ENCODE measurements at places on chromosomes 5 and 9. TPM values are rescaled to one million over a fixed set of nuclear protein-coding genes. Genes with fewer than 3 reads are reported as not detected.

The RPP25L gene
- 16.9 TPM for total RNA-seq

DNA sequence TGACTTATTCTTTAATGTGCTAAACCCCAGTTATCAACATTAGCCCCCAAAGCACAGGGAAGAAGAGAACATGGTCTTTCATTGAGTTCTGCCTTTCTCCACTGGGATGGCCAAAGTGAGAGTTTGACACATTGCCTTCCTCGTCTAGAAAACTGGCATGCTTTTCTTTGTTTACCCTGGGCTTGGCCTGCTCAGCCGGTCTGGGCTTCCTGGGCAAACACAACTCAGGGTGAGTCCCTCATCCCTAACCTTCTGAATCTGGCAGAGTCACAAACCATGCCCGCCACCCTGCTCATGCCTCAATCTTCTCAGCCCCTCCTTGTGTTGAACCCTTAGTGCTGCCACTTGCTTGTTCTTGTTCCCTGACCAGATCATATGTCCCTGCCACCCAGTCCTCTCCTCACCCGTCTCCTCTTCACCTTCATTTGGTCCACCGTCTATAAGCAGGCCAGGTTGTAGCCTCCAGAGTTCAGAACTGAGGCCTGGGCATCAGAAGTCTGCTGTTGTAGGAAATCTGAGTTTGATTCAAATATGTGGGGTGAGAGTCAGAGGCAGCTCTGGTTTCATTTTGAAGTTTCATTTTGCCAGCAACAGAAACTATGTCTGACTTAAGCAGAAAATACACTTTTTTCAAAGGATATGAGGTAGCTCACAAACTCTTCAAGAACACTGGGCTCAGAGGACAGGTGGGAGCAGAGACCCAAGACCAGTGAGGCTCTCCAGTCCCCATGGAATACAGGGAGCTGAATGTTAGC lies 217.6 kb downstream of the NDUFS4 start:
- no peaks in the 10 kb centered on the region for H3K36me3 ChIP-seq
- DNase-seq: no peak
- no peak overlapping the region for H3K4me3 ChIP-seq
- H3K4me1 ChIP-seq: no peaks in the 10 kb centered on the region
- no peaks in the 10 kb centered on the region for H3K27me3 ChIP-seq

DNA sequence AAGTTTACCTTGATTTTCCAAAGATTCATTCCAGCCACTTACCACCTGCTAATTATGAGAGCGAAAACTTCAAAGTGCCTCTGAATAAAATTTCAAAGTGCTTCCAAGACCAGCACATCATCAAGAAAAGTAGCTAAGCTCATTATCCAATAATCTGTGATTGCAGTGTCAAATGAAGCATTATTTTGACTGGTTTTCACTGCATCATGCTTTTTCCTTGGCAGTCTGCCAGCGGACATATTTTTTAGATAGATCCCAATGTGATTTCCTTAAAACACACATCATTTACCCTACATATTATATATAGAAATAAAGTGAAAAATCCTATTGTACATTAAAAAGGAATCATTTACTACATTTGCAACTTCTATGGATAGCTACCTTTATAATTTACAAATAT lies 508.6 kb upstream of the FAM174A start:
- H3K4me1 ChIP-seq: no peaks in the 10 kb centered on the region
- H3K36me3 ChIP-seq: no peaks in the 10 kb centered on the region
- H3K27me3 ChIP-seq: no peaks in the 10 kb centered on the region
- no peak overlapping the region for H3K27ac ChIP-seq
- H3K4me3 ChIP-seq: no peak overlapping the region
- no peak for DNase-seq

GRCh38 chr9:35842795-35843194 lies 13.8 kb downstream of the TMEM8B start:
- H3K4me1 ChIP-seq: peaks cover 13% of the 10 kb centered on the region
- no peak for DNase-seq
- H3K27ac ChIP-seq: no peak overlapping the region
- no peaks in the 10 kb centered on the region for H3K36me3 ChIP-seq
- H3K4me3 ChIP-seq: no peak overlapping the region

- DNase-seq: no peak
- no peaks in the 10 kb centered on the region for H3K27me3 ChIP-seq
- no peaks in the 10 kb centered on the region for H3K36me3 ChIP-seq
- no peaks in the 10 kb centered on the region for H3K4me1 ChIP-seq
These were observed 154.7 kb upstream of the RUSC2 start for GRCh38 chr9:35335164-35335563.

DNA sequence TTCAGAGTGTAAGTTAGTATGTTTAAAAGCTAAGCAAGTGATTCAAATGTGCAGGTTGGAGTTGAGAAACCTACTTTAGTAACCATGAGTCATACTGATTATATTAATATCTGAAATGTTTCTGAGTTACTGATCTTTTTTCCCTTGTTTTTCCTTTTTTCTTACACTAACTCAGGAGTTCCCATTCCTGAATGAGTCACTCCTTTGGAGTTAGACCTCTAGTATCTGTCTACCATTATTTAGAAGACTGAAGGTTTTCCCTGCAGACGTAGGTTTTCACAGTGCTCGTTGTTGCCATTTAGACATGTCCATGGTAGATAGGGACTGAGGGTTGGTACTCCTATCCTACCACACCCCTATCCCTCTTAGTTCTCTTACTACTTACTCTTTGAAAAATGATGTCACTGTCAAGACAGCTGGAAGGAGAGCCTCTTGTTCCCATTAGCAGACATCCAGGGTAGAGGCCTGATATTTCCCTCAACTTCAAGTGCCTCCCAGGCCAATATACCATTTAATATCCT lies 20.2 kb downstream of the OCLN start:
- H3K27me3 ChIP-seq: no peaks in the 10 kb centered on the region
- H3K36me3 ChIP-seq: peaks cover 8% of the 10 kb centered on the region
- no peak overlapping the region for H3K4me3 ChIP-seq
- no peak for DNase-seq

GRCh38 chr5:117759849-117760499 lies 1185.4 kb upstream of the SEMA6A start:
- no peak overlapping the region for H3K4me3 ChIP-seq
- no peaks in the 10 kb centered on the region for H3K27me3 ChIP-seq
- H3K36me3 ChIP-seq: no peaks in the 10 kb centered on the region
- no peak for DNase-seq

GRCh38 chr9:134670042-134670525 lies 28.5 kb downstream of the COL5A1 start:
- H3K4me3 ChIP-seq: no peak overlapping the region
- no peak for DNase-seq
- no peaks in the 10 kb centered on the region for H3K27me3 ChIP-seq
- H3K36me3 ChIP-seq: no peaks in the 10 kb centered on the region
- no peak overlapping the region for H3K27ac ChIP-seq

The WDR38 gene
- total RNA-seq: 0.78 TPM

- H3K27me3 ChIP-seq: no peaks in the 10 kb centered on the region
- H3K4me3 ChIP-seq: no peak overlapping the region
- peaks cover 50% of the 10 kb centered on the region for H3K4me1 ChIP-seq
- no peak overlapping the region for H3K27ac ChIP-seq
- H3K36me3 ChIP-seq: peaks cover 13% of the 10 kb centered on the region
- DNase-seq: peak; percentile 20
These were observed 7.1 kb downstream of the NFX1 start for GRCh38 chr9:33297432-33297831.

The SPRY4 gene
- 6.7 TPM for total RNA-seq

DNA sequence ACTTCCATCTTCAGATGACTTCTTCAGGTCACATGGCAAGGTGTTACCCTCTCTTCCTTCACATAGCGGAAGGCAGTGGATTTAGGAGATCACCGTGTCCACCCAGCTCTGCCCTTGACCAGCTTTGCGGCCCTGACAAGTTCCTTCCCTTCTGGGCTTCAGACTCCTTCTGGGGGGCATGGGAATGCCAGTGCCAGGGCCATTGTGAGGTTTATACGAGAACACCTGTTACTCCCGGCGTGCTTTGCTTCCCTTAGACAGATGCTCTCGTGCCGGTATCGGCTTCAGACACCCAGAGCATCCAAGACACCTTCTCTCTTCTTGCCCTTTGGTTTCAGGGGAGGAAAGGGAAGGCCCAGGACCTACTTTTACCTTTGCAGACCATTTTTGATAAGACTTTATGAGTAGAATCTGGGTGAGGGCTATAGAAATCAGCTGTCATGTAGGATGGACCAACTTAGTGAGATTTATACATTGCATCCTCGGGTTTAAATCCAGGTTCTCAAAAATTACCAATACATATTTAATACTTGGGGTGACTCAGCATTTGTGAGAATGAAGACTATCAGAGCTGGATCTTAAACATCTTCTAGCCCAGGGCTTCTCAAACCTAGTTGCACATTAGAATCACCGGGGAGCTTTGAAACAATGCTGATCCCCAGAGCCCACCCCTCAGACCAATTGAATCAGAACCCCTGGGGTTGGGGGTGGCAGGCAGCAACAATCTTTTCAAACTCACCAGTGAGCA lies 138.2 kb downstream of the MVB12B start:
- H3K27me3 ChIP-seq: no peaks in the 10 kb centered on the region
- no peak overlapping the region for H3K27ac ChIP-seq
- DNase-seq: no peak
- H3K36me3 ChIP-seq: no peaks in the 10 kb centered on the region
- no peak overlapping the region for H3K4me3 ChIP-seq

The LCN6 gene
- not detected for total RNA-seq

DNA sequence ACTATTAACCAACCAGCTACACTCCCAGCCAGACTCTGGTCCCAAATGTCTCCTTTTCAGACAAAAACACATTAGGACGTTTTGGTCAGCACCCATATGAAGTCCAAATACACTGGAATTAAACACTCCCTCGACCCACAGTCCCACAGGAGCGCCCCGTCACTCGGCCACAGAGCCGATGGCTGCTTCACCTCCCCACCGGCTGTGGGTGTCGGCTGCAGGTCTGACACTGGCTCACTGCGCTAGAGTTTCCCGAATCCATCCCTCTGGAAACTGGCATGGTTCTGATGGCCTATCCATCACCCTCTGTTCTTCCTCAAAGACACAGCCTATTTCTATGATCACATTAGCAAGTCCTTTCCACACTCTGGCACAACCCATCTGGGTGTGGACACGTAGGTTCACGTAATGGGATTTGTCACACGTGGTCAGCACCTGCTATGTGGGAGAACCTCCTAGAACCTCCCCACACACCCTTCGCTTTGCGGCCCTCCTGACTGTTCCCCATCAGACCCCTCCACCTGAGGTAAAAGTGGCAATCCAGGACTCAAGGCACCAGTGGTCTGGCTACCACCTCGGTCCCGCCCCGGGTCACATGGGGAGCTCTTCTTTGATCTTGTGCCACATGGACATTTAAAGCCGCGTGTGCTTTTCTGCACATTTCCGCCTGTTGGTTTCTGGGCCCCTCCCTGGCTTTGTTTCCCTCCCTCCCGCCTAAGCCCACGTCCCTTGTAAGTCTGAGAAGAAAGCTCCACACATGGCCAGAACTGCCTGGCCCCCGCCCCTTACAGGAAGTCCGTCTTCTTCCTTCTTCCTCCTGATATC lies 131.1 kb upstream of the PHYKPL start:
- H3K4me1 ChIP-seq: no peaks in the 10 kb centered on the region

DNA sequence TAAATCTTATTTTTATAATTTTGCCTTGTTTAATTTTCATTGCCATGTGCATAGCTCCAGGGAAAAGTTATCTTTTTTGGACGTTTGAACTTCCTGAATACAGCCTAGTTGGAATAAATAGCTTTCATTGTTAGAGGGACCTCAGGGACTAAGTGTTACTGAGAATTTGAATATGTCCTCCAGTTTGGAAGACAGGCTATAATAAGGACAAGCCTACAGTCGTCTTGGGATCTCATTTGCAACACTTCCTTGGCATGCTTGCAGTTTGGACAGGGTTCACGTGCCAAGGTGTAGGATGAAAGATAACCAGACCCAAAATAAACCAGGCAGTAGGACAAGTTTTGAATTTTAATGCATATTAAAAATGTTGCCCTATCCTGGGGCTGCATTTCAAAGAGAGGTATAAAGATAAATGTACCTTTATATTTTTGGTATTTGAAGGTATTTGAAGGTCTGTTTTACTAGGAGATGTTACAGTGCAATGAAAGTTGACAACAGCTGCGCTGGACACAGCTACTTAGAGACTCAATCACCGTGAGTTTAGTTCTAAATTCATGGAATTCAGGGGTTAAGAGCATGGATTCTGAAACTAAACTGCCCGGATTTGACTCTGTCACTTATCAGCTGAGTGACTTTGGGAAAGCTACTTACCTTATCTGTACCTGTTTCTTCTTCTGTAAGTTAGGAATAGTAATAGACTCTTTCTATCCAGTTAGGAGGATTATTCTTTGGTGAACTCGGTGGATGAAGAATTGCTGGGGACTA lies 134.1 kb downstream of the ACTBL2 start:
- H3K4me3 ChIP-seq: no peak overlapping the region
- H3K27ac ChIP-seq: no peak overlapping the region
- H3K27me3 ChIP-seq: no peaks in the 10 kb centered on the region
- no peak for DNase-seq

The PDZD2 gene
- 12.9 TPM for total RNA-seq

Measured in body of pancreas (tissue), 4 donors.